Activated naive CD4-positive, alpha-beta T cell treated with anti-CD3 and anti-CD28 coated beads, Interleukin-2, amount 10 ng/mL, durations not matched to agents 7 days and 5 days (primary cell): ENCODE measurements at places on chromosomes 12 and 14.

GRCh38 chr12:10331642-10332239, 24.1 kb downstream of the KLRD1 start:
- DNase-seq, result no peak

GRCh38 chr14:40850191-40850590, 756.5 kb upstream of the LRFN5 start:
- DNase-seq, result no peak

- no peak for DNase-seq
Observed at GRCh38 chr12:104407922-104408321, 48.8 kb upstream of the CHST11 start.

DNA sequence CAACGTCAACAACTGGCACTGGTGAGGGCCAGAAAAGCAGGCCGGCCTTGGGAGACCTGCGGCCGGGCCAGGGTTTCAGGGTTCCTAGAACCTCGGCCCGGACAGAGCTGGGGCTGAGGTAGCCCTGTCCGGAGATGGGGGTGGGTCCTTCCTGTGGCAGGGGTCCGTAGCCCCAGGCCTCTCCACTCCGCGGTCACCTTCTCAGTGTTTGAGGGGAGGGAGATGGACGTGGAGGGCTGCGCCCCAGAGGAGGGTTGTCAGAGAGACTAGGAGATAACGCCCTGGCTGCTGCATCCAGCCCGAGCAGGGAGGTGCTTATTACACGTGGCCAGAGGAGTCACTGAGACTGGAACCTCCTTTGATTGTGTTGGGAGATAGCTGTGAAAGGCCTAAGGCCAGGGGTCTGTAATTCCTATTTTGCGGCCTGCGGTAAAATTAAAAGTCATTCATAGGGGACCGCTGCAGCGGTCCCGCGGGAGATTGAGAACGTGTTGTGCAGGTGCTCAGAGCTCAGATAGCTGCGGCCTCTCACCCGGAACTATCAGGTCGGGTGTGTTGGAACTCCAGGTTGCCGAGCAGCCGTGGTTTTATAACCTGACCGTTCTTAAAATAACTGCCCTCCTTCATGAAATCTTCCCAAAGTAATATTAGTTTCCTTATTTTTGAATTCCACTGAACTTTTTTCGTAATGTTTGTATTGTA, 507 bp downstream of the AHSA1 start:
- peak; percentile 59 for DNase-seq

DNA sequence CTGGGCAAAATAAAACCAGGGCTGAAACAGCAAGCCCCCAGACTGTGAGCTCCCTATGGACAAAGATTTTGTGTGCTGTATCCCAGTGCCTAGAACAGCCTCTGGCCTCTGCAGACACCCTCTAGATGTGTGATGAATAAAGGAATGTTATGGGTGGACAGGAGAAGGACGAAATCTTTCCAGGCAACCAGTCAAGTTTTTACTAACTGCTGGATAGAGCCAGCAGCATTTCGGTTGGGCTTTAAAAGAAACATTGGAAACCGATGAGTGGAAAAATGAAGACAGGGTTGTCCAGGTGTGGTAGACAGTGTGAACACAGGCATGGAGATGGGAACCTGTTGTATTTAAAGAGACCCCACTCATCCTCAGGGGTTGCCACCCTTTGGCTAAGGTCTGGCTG, 4.0 kb downstream of the CHGA start:
- DNase-seq, result no peak

DNA sequence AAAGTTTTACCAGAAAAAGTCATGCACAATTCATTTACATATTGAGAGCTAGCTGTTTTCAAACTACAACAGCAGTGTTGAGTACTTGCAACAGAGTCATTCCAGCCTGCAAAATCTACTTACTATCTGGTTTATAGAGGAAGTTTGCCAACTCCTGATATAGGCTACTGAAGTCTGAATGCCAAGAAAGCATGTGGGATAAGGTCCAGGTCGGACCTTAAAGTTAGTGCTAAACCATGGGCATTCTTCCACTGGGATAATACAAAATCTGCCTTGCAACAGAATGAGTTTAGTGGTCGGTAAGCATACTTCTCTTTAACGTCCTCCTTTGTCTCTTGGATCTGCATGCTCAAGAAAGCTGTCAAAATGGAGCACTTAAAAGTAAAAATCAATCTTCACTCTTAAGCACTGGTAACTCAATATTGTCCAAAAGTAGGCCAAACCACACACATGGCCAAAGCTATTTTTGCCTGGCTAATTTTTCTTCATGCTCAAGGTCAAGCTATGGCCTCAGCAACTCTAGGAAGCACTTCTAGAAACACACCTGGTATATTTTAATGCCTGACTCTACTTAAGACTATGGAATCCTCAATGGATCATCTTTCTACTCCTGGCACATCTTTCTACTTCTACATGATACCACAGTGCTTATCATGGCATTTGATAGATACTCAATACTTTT, 364.9 kb upstream of the KITLG start:
- DNase-seq, result no peak

DNA sequence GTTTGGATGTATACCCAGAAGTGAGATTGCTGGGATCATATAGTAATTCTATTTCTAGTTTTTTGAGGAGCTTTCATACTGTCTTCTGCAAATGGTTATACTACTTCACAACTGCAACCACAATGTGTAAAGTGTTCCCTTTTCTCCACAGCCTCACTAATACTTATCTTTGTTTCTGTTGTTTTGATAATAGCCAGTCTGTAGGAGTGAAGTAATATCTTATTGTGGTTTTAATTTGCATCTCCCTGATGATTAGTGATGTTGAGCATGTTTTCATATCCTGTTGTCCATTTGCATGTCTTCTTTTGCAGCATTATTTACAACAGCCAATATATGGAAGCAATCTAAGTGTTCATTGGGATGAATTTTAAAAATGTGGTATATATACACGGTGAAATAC, 29.9 kb downstream of the GABARAPL1 start:
- DNase-seq, result no peak

DNA sequence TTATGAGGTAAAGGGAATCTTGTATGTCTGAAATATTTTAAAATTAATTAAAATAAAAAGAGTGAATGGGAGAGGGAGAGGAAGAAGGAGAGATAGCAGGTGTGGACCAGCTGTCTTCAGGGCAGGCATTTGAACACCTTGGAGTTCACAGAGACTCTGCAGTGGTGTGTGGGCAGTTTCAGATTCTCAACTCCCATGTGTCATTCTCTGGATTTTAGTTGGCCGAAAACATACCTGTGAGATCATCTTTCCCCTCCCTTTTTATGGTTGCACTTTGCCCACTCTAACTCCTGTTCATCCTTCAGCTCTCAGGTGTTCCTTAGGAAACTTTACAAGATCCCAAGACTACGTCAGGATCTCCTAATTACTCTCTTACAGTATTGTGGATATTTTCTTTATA, 108.1 kb downstream of the ERC1 start:
- DNase-seq, result no peak

DNA sequence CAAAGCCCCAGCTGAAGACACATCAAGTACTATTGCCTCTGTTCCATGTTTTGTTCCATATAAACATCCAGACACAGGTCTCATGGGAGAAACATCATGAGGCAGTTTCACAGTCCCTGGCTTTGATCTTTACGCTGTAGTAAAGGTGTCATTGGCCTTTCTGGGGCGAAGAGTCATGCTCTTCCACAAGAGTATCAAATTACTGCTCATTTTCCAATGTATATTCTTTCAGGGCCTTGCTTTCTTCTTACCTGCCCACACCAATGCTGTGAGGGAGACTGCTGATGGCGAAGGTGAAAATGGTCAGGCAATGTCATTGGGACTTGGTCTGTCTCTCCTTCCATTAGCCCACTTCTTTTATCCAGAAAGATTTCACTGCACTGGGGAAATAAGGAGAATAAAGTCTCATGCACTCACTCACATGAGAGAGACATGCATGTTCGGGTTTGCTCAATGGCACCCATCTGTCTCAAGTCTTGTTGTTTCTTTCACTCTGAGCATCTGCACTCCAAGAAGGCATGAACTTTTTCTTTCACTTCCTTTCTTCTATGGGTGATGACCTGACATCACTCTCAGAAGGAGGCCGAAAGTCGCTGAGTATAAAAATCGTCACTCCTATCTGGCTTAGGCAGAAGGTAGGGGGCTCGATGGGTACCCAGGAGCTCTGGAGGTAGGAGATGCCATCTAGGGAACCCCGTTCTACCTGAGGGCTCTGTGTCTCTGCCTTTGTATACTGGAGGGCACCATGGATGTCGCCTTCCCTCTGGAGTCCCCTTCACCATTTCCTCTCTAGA, 1.3 kb upstream of the JDP2 start:
- no peak for DNase-seq

DNA sequence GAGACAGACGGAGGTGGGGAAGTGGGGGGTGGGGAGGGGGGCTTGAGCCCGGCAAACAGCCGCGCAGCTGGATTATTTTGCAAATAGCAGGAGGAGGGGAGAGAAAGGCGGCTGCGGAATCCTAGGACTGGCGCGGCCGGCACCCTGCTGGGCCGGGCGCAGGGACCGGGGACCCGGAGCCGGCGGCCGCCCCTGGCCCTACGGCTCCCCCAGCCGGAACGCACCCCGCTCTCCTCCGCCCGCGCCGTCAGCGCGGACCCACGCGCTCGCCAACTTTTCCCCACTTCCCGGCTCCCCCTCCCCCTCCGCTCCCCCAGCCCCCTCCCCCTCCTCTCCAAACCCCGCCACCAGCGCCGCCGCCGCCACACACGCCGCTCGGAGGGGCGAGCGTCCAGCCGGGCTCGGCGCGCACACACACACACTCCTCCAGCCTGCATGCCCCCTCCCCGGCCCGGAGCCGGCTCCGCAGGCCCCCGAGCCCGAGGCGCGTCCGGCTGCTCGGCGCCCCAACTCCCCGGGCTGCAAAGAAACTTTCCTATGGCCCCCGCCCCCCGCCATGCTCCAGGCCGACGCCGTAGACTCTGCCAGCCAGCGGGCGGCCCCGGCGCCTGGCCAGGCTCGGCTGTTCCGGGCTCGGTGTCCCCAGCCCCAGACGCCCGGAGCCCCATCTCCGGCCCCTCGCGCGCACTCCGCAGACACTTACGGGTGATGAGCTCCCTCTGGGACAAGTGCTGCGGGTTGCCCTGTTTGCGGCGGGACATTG, 1.4 kb downstream of the BCL11B start:
- DNase-seq, result peak; percentile 58

- DNase-seq, result no peak
Observed at GRCh38 chr14:63933110-63933509, 80.3 kb downstream of the SYNE2 start.

DNA sequence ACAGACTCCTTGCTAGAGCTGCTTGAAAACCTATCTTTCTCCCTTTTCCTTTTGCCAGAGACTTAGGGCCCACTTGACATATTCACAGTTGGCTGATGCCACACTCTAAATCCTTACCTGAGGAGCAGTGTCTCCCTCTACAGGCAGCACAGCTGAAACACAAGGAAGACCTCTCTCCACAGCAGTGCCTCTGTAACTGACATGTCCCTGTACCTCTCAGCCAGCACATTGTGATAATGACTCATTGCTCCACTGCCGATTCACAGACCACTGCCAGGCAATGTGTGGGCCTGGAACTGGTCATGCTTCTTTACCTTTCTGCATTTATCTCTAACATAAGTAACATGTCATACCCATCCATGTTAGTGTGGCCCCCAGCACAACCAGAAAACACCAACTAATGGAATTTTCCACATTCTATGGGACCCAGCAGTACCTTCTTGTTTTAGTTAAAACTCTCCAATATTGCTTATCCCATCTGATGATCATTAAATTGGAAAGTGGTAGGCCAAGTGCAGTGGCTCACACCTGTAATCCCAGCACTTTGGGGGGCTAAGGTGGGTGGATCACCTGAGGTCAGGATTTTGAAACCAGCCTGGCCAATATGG, 56.5 kb downstream of the GTF2A1 start:
- DNase-seq, result peak; percentile 67

- DNase-seq, result no peak
Observed at GRCh38 chr14:73295198-73295796, 58.0 kb downstream of the PAPLN start.

DNA sequence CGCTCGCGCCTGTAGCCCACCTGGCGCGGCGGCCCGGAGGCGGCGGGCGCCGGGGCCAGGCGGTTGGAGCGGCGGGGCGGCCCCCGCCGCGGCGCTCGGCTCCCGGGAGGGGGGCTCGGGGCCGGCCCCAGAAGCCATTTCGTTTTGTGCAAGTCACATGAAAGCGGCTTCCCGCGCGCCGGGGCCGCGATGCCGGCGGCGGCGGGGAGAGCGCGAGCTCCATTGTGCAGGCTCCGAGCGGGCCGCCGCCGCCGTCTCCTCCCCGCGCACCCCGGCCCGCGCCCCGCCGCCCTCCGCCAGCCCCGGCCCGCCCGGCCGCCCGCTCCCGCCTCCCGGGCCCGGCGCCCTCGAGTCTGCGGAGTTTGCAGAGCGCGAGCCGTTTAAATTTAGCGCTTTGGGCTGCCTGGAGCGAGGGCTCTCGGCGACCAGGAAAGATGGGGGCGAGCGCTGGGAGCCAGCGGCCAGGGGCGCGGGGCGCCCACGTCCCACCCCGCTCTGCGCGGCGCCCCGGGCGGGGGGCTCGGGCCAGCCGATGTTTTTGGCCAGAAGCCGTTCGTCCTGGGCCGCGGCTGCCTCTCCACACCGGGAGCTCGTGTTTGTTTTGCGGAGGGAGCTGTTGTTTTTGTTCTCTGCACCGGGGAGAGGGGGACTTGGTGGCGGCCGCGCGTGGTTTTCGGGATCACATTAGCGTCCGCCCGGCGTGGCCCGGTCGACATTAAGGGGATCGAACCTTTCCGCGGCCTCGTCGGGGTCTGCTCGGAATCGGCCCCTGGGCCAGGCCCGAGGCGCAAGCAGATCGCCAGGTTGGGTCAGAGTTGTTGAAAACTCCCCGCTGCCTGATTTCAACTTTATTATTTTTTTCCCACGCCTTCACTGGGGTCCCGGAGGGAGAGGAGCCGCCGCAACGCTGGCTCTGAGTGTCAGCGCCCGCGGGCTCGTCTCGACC, 982 bp downstream of the BCL7A start:
- peak; percentile 70 for DNase-seq

- no peak for DNase-seq
Observed at GRCh38 chr12:131672941-131673887, 37.7 kb upstream of the SFSWAP start.

DNA sequence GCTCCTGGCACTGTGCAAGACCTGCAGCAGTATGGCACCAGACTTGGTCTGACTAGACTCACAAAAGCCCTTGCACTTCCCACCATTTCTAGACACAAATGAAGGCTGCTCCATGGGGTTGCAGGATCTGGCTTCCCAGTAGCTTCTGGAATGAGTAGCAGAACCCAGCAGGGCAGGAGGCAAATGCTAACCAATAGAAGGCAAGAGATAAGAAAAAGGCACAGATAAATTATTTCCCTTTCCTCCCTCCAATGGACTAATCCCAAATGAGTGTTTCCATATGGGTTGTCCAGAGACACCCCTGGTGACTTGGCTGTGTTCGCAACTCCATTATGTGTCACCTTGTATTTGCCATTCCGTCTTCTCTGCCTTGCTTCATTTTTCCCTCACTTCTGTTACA, 49.7 kb downstream of the KIF21A start:
- DNase-seq, result no peak

DNA sequence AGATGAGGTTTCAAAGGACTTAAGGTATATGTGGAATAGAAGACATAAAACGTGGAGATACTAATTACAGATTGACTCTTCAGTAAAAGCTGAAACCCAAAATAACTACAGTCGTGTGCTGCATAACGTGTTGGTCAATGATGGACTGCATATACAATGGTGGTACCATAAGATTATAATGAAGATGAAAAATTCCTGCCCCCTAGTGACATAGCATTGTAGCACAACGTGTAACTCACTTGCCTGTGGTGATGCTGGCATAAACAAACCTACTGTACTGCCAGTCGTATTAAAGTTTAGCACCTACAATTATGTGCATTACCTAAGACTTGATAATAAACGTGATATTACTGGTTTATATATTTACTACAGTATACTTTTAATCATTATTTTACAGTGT, 150.3 kb downstream of the LRRK2 start:
- no peak for DNase-seq

GRCh38 chr12:25652371-25652770, 99.3 kb upstream of the LMNTD1 start:
- DNase-seq, result no peak
